Kidney glomerular epithelial cell (primary cell): ENCODE measurements at places on chromosomes 11 and 22.

DNA sequence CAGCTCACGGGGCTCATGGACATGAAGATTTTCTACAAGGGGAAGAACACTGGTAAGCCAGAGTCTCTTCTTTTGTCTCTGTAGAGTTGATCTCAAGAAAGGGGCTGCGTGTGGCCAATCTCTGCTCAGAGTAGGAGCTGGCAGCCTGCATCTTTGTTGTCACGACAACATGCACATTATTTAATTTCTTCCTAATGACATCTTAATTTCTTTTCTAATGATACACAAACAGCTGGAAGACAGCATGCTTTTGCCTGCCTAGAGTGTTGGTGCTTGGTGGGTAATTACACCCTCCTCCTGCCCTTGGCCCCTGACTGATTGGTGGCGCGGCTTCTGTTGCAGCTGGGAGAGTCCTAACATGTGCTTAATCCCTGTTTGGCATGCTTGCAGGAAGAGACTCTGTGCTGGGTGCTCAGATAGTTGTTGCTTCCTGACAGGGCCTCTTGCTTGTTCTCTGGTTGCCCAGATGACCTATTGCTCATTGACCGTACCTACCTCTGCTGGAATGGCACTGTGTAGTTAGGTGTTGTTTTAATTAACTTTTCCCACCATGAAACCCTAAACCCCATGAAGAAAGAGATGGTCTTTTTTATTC is 106.9 kb upstream of the SORL1-AS1 start:
- no peak for DNase-seq

- DNase-seq: no peak
These were observed 22.1 kb downstream of the YPEL1 start for GRCh38 chr22:21713428-21714058.

DNA sequence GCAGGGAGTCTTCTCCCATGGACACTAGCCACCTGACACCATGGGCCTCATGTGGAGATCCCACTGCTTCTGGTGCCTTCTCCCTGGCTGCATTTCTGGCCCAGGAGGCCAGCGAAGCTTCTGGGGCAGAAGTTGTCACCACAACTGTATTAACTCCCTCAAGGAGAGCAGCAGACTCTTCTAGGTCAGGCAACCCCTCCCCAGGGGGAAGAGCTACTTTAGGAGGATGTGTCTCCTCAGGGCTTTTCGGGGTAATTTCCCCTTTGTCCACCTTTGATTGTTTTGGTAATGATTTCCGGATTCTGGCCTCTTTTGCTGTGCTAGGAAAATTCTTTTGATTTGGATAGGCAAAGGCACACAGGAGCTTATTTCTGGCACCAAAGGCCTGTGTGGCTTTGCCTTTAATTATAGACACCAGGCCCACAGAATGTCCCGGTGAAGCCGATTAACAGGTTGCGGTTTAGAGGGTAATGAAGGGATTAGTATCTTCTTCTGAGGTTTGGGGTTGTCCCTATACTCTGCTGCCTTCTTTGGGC is 8.9 kb upstream of the UCP2 start:
- DNase-seq: no peak

- DNase-seq: no peak
These were observed 389.6 kb upstream of the SYN3 start for GRCh38 chr22:33447733-33448132.

DNA sequence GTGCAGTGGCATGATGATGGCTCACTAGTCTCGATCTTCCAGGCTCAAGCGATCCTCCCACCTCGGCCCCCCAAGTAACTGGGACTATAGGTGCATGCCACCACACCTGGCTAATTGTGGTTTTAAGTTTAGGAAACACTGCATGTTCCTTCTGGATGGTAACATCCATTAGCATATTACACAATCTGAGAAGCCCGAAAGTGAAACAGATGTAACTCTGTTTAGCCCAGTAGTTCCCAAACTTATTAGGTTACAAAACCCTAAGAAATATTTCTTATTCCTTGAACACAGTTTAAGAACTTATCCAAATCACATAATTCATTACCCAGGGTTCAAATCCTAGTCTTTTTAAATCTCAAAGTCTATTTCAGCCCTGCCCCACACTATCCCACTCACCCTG is 28.3 kb downstream of the POLDIP3 start:
- DNase-seq: no peak

DNA sequence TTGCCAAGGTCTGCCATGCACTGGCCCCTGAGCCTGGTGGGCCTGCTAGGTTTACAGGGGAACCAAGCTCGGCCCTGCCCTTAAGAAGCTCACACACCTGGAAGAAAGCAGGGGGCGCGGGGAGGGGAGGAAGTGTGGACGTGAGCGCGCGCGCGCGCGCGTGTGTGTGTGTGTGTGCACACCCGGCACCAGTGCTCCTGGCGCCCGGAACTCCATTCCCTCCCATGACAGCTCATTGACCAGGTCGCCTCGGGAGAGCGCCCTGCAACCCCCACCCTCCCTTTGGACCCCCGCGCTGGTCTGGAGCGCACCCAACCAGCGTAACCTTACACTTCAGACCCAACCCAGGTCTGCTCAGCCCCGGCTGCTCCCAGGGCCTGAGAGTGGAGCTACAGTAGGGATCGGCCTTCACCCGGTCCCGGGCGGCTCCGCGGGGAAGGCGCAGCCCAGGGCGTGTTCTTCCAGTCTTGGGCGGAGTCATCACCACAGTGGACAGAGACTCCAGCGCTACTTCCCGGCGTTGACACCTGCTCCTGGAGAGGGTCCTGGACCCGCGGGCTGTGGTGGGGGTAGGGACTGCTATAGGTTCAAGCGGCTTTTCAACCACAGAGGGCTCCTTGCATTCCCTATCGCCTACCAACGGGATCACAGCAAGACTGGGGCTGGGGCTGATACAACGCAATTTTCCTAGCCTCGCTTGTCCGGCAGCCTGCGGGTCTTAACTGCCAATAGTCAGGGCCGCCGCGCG is 1.5 kb downstream of the GALNT18 start:
- no peak for DNase-seq

GRCh38 chr22:19446603-19447329 is 745 bp downstream of the C22orf39 start:
- DNase-seq: no peak
